ENCODE measurements at places on chromosomes 5 and 9.

DNA sequence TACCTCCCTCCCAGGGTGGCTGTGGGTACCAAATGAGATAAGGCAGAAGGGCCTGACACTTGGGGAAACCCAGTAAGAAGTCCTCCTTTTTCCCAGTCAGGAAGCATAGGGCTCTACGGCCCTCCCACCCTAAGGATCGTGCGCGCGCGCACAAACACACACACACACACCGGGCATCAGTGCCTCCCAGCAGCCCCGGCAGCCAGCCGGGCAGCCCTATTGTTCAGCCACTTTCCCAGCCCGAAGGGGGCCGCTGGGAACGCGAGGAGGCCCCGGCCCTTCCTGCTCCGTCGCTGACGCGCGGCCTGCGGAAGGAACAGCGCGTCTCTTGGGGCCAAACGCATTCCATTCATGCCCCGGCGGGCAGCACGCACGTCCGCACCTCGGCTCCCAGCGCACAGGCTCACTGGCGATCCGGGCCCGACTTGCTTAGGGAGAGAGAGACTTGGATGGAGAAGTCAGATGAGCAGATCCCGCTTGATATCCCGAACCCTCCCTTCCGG is 22.6 kb downstream of the DUSP1 start:
- no peak for DNase-seq

DNA sequence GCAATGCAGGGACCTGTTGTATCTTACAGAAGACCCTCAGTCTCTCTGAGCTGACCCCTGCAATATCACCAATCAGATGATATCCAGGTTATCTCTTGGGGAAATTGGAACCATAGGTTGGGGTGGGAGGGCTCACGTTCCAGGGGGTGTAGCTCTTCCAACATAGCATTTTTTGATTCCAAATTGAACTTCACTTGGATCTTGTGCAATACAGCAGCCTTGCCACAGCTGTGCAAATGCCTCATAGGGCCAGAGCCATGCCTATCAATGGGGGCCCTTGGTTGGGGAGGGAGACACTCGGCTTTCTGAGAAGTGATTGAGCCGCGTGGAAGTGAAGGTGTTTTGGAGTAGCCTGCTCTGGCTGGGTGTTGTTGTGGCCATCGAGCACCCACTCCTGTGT is 117.2 kb upstream of the PITX1 start:
- no peak for DNase-seq

GRCh38 chr9:121038804-121039203 is 11.3 kb downstream of the C5 start:
- DNase-seq: no peak

DNA sequence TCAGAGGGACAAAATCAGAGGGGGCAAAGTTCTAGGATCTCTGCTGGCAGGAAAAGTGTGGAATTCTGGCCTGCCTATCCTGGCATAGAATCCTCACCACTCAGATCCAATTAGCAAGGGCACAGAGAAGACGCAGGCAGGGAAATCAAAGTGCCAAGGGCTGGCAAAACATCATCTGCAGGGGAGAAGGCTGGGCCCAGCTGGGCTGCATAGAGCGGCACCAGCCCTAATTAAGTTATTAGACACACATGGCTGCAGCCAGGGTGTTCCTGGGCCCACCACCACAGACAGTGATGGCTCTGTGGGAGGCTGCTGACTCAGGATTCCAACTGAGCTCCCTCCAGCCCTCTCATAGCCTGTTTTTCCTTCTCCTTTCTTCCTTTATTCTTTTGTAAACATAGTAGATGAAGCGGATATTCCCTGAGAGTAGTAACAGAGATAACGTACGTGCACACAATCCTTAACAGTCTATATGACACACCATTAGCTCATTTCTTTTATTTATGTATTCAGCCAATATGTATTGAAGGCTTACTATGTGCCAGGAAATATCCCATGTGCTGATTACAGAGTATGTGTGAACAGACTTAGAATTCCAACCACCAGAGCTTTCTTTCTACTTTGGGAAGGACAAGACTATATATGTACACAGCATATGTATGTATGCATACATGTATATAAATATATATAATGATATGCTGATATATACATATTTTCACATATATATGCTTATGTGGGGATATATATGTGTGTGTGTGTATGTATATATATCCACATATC is 236.1 kb downstream of the ASTN2 start:
- DNase-seq: no peak

DNA sequence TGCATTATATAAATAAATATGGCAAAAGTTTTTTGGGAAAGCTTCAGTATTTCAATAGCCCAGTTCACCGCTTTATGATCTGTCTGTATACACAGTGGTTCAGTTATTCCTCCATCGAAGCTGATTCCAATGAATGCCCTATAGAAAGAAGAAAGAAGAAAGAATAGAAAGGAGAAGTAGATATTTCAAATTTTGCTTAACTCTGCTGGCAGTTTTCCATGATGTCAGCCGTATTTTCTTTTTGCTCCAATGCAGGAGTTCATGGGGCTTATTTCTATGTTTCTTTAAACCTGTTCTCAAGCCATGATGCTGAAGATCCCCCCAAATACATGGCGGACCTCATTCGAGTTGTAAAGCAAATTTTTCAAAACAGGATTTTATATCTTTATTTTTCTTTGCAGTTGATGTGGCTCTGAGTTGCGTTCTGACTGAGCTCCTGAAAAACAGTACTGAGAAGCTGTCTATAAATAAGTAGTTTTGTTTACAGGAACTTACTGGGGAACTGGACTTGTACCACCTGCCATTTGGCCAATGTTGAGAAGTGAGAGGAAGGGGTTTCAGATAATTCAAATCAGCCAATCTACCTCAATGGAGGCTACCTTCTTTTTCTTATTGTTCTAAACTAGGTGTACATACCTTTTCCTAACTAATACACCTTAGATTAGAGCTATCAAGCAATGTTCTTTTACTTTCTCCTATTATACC is 418.5 kb upstream of the MEF2C start:
- DNase-seq: no peak

DNA sequence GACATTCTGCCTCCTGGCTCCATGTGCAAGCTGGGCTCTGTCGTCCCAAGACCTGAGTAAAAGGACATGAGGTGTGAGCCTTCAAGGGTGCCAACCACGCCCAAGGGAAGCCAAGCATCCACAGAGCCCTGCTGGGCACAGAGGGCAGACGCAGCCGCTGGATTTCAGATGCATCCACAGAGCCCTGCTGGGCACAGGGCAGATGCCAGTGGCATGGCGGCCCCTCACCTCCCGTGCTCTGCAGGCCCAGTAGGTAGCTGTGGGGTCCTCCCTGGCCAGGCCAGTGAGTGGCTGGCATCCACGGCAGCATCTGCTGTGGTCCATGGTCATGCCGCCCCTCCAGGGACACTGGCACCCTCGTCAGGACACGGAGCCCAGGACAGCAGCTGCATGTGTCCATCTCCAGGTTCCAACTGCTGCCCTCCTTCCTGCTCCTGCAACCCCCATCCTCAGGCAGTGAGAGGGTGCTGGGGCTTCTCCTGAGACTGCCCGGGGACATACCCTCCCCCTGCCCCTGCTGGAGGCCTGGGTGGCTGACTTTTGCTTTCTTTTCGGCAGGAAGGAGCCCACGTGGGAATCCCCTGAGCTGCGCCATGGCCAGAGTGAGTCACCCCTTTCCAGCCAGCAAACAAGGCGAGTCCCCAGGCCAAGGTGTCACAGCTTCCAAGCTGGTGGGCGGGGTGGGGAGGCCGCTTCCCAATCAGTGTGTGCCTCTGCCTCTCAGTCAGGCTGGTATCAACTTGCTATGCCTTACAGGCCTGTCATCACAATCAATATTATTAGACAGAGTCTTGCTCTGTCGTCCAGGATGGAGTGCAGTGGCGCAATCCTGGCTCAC is 4.0 kb upstream of the TRAF2 start:
- DNase-seq: no peak

GRCh38 chr9:97427885-97428284 is 16.0 kb downstream of the TDRD7 start:
- DNase-seq: no peak

DNA sequence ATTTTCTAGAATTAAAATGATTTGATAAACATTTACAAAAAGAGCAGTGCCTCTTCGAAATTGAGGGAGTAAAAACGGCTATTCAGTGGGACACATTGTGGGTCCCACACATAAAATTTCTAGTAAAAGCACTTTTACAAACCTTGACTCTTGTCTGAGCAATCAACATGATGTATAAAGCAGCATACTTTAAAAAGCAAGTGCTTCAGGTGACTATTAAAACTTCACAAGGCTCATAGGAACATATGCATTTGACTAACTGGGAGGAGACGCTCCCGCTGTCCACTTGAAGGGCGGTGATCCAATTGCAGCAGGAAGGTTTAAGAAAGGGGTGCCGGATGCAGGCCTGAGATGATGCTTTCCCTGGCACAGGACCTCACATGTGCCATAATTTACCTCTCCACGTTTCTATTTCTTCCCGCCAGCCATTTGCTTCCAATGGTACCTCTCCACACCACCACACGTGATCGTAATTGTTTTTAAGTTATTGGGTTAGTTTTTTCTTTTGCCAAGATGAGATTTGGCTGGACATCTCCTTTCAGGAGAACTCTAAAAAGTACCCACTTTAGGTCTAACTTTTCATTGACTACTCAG is 1.8 kb downstream of the MCTP1 start:
- DNase-seq: no peak

DNA sequence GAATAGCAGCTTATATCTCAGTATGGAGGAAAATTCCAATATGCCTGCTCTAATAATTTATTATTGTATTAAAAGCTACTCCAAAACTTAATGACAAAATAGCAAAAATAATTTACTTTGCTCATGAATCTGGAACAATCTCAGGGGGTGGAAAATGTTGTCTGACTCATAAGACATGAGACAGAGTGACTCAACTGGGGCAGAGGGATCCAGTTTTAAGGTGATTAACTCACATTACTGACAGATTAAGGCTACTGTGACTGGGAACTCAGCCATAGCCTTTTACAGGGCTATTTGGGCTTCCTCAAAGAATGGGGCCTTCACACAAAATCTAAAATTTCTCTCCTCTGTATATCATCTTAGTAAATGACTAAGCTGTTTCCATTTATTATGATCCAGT is 1172.9 kb downstream of the CDH12 start:
- DNase-seq: peak; percentile 44

DNA sequence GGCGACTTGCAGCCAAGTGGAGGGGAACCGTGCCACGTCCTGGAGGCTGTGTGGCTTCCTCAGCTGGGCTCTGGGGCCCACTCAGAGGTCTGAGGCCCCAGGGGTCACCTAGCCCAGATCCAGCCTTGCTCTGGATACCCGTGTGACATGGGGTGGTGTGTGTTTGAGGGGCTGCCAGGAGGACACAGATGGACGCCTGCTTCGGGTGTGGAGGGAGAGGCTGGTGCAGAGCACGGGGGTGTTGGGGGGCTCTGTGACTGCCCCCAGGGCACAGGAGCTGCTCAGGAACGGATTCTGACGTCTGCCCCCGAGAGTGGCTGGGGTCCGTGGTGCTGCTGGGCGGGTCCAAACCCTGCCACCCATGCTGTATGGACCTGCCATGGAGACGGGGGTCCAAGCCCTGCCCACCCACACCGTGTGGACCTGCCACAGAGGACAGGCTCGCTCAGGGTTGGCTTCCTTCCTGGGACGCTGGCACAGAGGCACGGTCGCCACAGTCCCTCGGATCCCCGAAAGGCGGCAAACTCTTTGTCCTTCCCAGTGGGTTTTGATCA is 10.5 kb downstream of the INPP5E start:
- no peak for DNase-seq

DNA sequence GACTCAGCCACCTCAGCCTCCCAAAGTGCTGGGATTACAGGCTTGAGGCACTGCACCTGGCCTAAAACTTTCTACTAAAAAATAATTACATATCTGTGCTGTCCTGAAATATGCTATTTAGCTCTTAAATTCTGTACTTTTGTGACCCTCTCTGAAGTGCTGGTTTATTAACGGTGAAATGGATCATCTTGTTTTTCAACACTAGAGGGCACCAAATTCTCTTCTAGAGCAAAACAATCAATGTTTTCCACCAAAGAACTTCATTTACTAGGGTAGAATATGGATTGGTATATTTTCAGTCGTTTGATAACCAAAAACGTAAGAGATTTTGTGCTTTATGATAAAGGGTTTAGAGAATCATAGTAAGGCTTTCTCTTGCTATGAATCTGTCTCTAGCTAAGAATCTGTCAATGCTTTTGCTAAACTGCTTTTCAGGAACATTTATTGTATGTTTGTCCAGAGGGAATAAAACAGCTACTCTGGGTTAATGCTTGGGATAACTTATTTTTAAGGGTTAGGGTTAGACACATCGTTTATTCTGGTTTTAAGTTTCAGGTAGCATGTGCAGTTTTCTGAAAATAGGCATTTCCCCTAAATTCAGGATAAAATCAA is 63.6 kb downstream of the RNF180 start:
- DNase-seq: peak; percentile 40

- no peak for DNase-seq
These were observed at the start of gene PLCXD3 for GRCh38 chr5:41510176-41510831. Gene PLCXD3 (minus strand): TSS chr5:41510601. CDS start chr5:41510526, 75 bp downstream.

- DNase-seq: no peak
These were observed 43.5 kb downstream of the PNPLA7 start for GRCh38 chr9:137506702-137507171.

DNA sequence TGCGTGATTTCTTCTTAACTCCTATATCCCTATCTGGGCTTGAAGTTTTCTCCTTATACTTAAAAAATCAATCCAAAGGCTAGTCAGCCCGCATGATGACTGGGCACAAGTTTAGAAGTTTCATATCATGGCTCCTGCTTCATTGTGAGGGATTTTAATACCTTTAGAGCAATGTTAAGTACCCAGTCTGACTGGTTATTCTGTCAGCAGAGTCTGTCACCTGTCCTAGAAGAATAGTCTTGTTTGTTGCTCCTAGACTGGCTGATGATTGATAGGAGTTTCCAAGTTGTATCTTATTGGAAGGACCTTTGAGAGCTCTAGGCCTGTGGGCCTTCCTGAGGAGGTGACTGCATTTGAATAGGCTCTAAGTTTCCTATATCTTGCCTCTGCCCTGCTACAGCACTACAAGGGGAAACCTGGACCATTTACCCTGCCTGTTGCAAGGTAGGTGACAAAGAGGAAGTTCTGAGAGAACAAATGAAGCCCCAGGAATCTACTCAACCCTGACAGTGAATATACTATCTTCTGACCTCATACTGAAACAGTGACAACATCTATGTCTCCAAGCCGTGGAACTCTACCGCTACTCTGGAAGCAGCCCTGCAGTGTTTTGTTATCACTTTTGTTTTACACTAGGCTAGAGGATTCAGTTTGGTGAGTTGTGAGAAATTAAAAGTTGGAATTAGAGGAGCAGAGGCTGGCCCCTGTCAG is 66.5 kb downstream of the F2RL2 start:
- no peak for DNase-seq

- no peak for DNase-seq
These were observed 75.7 kb upstream of the CCDC112 start for GRCh38 chr5:115372146-115372545.
